ENCODE measurements at places on chromosomes 4 and X.

DNA sequence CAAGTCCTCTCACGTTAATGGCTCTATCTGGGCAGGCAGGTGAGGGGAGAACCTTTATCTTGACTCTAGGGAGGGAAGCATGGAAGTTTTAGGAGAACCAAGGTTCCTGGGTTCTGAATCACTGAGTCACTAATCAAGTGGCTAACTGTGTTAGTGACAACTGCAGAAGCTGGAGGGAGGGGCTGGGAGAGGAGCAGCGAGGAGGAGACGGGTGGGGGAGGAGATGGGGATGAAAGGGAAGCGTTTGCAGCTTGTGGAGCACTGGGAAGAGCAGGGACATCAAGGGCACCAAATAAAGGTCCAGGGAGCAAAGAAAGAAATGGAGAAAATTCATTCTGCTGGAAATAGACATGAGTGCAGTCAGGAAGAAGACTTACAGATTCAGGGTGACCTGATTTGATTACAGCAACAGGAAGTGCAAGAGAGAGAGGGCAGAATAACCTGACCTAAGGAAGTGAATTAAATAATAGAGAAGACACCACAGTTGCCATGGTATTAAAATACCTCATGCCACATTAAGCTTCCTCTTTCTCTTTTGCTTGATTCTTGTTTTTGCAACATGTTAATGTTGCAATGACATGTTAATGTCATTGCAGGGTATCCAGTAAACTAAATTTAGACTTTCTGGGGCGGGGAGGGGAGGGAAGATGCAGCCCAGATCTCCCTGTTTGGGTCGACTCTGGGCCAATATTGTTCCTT is 4.5 kb upstream of the SETD7 start:
- DNase-seq: peak; percentile 66
- H3K27me3 ChIP-seq: peaks cover 25% of the 10 kb centered on the region
- no peaks in the 10 kb centered on the region for H3K36me3 ChIP-seq
- peaks cover 5% of the 10 kb centered on the region for H3K4me1 ChIP-seq
- H3K4me3 ChIP-seq: no peak overlapping the region
- H3K27ac ChIP-seq: no peak overlapping the region

DNA sequence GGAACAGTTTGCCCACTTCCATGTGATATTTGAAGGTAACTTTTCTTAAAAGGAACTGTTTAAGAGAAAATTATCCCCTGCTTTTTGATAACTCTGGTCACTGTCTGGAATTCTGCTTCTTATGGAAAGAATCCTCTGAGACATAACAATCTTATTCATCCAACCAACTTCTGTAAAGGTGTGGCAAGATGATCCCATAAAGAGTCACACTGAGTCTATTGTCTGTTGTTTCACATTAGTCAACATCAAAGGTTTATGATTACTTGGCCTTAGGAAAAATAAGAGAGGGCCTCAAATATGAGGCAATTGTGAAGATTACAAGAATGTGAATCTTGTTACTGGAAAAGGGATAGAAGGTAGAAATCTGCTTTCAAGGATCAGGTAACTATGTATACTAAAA is 88.0 kb upstream of the MAGEB18 start:
- H3K4me1 ChIP-seq: no peaks in the 10 kb centered on the region
- H3K27me3 ChIP-seq: no peaks in the 10 kb centered on the region
- no peak overlapping the region for H3K4me3 ChIP-seq
- no peak overlapping the region for H3K27ac ChIP-seq
- H3K36me3 ChIP-seq: peaks cover 2% of the 10 kb centered on the region
- DNase-seq: no peak

GRCh38 chrX:2650865-2651264 is 40.2 kb upstream of the CD99 start:
- no peaks in the 10 kb centered on the region for H3K4me1 ChIP-seq
- peaks cover 29% of the 10 kb centered on the region for H3K36me3 ChIP-seq
- H3K27ac ChIP-seq: no peak overlapping the region

GRCh38 chrX:150664290-150664689 is 28.9 kb upstream of the MTMR1 start:
- H3K4me1 ChIP-seq: no peaks in the 10 kb centered on the region
- no peak overlapping the region for H3K27ac ChIP-seq
- no peak overlapping the region for H3K4me3 ChIP-seq
- H3K27me3 ChIP-seq: no peaks in the 10 kb centered on the region

DNA sequence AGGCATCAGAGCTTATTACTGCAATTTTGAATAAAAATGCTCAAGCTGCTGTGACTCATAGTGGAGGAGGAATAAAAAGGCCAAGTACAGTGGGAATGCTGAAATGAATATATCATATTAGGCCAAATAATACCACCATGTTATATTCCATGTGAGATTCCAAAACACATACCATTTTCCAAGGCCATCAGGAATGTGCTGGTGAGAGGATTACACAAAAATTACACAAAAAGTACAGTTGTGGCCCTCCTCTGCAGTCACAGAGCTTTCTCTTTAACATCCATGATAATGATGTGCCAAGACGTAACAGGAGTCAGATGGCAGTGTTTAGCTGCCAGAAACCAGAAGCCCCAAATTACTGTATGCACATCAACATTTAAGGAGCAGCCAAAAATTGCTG is 153.5 kb downstream of the PCDH18 start:
- no peak overlapping the region for H3K27ac ChIP-seq
- H3K36me3 ChIP-seq: no peaks in the 10 kb centered on the region
- H3K27me3 ChIP-seq: no peaks in the 10 kb centered on the region
- no peak for DNase-seq
- H3K4me3 ChIP-seq: no peak overlapping the region
- H3K4me1 ChIP-seq: no peaks in the 10 kb centered on the region

DNA sequence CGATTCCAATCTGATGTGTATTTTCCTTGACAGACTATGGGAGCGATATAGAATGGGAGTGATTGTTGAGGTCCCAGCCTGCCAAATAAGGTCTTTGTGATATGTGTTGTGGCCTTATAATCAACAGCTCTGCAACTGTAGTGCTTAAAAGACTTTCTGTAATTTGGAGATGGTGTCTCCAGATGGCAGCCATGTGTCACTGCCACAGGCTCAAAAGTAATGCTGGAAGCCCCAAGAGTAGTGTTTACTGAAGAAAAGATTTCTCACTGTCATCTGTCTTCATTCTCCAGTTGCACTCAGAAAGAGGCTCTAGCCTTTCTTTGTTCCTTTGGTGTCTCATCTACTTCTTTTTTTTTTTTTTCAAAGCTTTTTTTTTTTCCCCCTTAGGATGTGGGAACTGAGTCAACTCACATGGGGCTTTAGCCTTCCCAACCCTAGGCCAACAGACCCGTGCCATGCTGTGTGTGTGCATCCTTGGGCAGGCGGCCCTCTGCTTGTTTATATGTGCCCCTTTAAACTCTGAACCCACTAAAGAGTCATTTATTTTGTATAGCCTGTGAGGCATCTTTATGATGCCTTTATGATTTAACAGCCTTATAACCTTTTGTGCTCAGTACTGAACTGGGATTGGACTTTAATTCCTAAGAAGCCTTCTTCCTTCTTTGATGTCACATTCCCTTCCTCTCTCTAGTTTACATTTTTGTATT is 15.6 kb downstream of the SRPX2 start:
- no peak overlapping the region for H3K27ac ChIP-seq
- H3K4me3 ChIP-seq: no peak overlapping the region
- H3K36me3 ChIP-seq: no peaks in the 10 kb centered on the region
- no peak for DNase-seq
- H3K4me1 ChIP-seq: no peaks in the 10 kb centered on the region
